ENCODE measurements at places on chromosomes 4 and X.

DNA sequence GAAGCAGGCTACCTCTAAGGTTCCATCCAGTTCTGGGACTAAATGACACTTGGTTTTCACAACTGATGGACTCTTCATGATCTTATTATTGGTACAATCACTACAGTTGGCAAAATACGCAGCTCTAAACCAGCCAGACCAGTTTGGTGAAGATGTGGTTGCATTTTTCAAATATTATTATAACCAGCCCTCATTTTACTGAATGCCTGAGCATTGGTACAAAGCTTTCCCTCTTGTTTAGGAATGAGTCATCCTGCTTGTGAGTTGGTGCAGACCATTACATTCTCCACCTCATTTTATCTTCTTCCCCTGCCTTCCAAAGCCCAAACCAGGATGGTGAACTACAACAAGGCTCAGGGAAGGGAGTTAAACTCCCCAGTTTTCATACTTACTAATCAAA, 223.1 kb downstream of the KDR start:
- no peak for DNase-seq

DNA sequence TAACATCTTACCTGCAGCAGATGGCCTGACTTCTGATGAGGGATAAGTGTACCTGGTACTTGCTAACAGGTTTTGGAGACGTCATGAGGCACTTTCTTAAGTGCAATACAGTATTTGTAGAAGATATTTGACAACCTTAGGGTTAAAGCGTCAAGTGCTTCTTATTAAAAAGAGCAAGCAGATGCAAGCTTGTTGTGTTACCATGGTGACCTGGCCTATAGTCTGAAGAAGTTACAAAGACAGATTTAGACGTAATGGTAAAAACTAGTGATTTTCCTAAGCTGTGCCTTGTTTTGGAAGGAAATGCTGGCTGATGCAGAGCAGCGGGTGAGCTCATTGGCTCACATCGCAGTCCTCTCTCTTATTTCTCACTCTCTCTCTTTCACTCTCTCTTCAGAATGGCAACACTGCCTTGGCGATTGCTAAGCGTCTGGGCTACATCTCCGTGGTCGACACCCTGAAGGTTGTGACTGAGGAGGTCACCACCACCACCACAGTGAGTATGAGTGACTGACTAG, 243.6 kb downstream of the ANK2 start:
- peak; percentile 81 for DNase-seq

GRCh38 chr4:123206016-123206415, 190.6 kb upstream of the SPRY1 start:
- DNase-seq, result no peak

DNA sequence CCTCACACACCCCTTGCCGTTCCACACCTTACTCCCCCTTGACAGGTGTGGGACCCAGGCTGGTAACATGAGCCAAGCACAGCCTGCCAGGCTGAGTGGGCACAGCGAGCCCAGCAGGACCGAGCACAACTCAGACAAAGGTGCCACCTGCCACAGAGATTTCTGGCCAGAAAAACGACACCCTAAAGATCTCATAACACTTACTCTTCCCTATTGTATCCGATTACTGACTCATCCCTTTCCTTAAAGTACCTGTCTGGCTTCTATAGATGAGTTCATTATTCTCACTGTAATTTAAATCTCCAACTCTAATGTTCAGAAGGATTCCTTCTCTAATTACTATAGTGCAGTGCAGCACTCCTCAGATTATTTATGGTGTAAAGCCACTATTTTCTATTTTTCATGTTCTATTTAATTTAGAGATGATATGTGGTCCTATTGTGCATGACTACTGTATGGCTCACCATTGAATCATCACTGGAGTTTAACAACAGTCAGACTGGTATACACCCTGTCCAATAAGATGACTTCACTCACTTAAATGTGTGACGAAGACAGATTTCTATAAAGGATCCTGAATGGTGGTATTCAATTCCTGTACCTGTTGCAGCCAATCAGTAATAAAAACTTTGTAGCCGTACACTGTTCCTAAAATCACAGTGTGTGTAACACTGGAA, 7.6 kb upstream of the SYTL5 start:
- DNase-seq, result no peak

DNA sequence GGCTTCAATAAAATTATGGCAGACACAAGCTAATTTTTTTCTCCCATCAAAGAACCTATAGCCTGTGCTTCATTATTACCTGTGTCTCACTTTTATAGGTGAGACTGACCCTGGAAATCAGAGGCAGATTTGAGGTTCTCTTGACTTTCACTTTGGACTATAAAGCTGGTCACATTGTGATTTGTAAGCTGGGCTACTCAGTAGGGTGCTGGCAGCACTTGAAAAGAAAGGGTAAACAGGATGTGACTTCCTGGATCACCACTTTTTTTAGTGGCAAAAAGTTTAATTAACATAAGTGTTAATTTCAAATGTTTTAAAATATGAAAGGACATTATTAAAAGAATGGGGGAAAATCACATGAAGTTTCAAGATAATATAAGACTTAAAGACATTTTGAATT, 50.6 kb upstream of the GATB start:
- DNase-seq, result no peak

DNA sequence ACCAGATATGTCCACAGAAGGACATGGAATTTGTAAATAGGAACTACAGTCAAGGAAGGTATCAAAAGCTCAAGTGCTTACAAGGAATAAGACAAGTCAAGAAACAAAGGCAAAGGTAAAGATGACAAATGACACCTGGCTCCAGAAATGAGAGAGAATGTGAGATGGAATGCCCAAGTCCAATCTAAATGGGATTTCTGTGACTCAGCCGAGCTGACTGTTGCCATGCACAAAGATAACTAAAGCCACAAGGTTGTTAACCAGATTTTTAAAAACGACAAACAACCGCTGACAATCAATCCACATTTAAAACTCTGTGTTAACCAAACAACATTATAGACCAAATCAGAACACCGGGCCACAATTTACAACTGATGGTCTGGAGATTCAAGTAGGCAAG, 1.1 kb downstream of the NFXL1 start:
- no peak for DNase-seq

GRCh38 chr4:140423106-140423505, 4.3 kb downstream of the CLGN start:
- no peak for DNase-seq

GRCh38 chr4:25307596-25307995, 5.0 kb upstream of the ZCCHC4 start:
- DNase-seq, result no peak

DNA sequence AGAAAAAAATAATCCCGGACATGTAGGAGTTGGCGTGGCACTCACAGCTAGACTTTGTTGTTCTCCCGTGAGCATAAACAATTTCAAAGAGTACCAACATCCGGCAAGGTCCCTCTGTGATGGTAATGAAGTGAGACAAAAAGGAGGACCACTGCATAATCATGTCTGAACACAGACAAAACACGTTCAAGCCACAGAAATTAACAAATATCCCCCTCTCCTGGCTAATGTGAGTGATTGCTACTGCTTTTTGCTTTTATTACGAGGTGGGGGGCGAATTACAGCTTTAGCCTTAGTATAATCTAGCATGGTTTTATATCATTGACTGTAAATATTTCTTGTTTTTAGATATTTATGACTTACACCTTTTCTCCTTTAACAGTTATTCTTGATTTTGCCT, 118.5 kb downstream of the PLS3 start:
- DNase-seq, result no peak

DNA sequence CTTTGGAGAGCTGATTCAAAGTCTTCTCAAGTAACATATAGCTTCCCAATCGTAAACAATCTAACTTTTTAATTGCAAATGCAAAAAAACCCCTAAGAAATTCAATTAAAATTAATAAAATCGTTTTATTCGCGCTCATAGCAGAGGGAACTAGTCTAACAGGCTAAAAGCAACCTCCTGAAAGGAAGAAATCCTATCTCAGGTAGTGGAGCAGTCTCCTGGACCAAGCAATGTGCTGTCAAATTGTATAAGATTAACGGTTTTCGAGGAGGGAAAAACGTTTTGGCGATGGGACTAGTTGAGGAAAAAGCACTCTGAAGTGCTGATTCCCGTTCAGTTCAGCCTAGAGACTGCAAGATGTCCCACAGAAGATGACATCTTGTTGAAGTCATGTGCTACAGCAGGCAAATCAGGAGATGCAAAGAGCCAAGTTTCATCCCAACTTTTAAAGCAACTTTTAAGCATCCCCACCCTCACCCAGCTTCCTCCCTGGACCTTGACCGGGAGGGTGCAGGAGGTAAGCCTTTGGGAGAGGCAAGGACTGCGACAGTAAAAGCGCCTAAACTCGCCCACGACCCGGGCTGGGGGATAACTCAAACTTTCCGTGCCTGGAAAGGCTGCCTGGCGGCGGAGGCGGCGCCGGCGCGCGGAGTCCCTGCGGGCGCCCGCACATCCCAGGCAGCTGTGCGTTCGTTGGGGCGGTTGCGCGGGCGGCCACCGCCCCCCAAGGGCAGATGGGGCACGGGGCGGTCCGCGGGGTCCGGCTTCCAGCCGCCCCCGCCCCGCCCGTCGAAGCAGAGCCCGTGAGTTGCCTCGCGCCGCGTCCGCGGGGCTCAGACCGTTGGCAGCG, 784 bp downstream of the MAP7D3 start:
- no peak for DNase-seq

GRCh38 chrX:143429131-143429530, 88.1 kb downstream of the SPANXN3 start:
- DNase-seq, result no peak

Measured in posterior vena cava (tissue), 2 donors.